ENCODE measurements at places on chromosomes 1 and 21. TPM values are rescaled to one million over a fixed set of nuclear protein-coding genes. Genes with fewer than 3 reads are reported as not detected.

The AMY1B gene
- not detected for total RNA-seq

The LCE2A gene
- total RNA-seq, result not detected

The LCE1B gene
- total RNA-seq, result not detected

The HSD11B1 gene
- total RNA-seq, result 28.8 TPM

The SNX7 gene
- 46.5 TPM for total RNA-seq

The TRABD2B gene
- not detected for total RNA-seq

The CFH gene
- 128 TPM for total RNA-seq

The PCNT gene
- total RNA-seq, result 39.7 TPM

The PRAMEF25 gene
- not detected for total RNA-seq

All from smooth muscle cell of trachea (primary cell).